ENCODE measurements at places on chromosomes 7 and 10.

DNA sequence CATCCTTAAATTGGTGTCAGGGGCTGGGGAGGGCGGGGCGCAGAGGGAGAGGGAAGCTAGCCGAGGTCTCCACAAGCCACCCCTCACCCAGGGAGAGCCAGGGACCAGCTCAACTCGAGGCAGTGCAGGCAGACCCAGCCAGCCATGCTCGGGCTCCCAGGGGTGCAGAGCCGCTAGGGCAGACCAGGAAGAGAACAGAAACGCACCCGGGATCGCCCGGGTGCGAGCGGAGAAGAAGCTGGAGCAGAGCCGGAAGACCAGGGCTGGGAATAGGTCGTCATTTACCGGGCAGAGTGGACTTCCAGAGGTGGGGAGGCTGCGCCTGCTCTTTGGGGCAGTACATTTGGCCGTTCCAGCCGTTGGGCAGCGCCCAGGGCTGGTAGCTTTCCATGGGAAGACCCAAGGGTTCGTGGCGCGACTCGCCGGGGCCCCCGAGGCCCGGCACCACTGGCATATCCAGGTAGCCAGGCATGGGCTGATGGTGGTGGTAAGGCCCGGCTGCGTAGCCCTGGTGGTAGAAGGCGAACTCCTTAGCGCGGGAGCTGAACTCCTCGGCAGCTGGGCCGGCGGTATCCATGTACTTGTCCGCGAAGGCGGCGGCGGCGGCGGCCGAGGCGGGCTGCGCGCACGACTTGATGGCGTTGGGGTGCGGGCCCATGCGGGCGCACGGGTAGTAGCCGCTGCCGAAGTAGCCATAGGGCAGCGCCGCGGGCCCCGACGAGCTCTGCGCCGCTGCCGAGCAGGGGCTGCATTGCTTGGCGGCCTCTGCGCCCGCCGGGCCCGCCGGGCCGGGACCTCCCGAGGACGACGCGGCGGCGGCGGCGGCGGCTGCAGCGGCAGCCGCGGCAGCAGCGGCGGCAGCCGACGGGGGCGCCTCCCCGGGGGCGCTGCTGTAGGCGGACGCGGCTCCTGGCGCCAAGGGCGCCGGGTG lies 755 bp downstream of the HOXA13 start:
- DNase-seq: no peak

- no peak for DNase-seq
Measured at GRCh38 chr10:29666201-29666600, 31.4 kb upstream of the SVIL start.

GRCh38 chr7:15461576-15461975 lies 100.2 kb downstream of the AGMO start:
- no peak for DNase-seq

- no peak for DNase-seq
Measured at GRCh38 chr7:24052572-24053260, 231.3 kb upstream of the NPY start.

DNA sequence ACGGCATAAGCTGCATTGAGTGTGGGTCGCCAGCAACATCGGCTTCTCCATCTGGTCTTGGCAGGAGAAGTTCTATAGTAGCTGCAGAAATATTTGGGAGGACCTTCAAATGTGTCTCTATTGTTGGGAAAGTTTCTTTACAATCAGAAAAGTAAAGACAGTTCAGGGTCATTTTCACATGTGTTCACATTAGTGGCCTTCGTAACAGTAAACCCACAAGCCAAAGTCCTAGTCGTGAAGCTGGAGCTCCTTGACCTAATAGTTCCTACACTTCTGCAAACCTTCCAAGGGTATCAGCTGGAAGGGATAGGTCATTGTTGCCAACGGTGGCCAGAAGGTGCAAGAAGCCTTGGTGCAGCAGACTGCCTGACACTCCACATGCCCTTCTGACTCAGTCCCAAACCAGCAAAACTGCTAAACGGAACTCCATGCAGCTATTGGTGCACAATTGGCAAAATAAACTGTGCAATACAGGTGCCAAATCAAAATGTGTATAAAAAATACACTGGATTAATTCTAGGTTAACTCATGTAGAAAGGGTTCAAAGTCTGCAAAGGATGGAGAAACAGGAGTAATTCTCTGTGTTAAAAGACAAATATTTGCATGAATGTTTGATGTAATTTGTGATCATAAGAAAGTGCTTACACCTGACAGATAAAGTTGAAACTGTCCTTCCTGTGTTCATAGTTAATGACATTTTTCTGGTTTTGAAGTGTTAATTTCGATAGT lies 102.8 kb upstream of the EGFR start:
- DNase-seq: no peak

GRCh38 chr10:73900064-73900463 lies 10.9 kb upstream of the PLAU start:
- no peak for DNase-seq
